ENCODE measurements at places on chromosomes 5 and 9.

- DNase-seq: no peak
Measured at GRCh38 chr5:122996091-122996490, 40.4 kb downstream of the PPIC start.

DNA sequence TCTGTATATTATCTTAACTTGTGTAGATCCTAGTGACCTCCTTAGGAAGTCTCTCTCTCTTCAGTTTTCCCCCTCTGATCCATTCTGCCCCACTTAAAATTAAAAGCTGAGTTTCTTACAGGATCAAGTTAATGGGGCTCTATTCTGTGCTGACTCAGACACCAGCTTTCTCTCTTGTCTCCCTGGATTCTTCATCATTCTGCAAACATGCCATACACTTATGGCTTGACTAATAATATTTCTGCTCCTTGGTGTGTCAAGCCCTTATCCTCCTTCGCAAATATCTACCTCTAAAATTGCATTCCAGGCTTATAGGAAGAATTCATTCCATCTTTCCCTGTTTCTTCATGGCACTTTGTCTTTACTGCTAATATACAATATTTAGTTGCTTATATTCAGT, 18.1 kb downstream of the LRRC70 start:
- no peak for DNase-seq

DNA sequence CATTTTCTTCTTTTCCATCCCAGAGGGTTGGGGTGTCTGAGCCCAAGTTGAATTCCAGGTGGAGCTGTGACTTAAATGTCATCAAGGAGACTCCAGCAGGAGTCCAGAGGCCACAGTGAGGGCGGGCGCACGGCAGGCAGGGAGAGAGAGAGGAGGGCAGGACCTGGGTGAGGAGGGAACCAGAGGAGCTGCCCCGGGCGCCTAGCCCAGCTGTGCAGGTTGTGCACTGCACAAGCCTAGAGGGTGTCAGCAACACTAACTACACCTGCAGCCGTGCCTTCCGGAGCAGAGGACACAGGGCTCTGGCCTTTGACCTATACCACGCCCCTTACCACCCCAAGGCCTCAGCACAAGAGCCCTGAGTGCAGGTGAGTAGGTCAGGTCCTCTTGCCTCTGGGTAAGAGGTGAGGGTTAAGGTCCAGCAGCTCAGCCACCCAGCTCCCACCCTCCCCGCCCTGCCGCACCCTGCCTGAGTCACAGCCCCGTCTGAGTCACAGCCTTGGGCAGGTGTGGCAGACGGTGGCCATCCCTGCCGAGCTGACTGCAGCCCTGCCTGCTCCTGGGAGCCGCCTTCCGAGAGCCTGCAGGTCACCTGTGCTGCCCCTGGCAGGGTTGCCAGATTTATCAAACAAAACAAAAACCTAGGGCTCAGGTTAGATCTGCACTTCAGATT, 6.4 kb upstream of the AGPAT2 start:
- peak; percentile 52 for DNase-seq

- DNase-seq: no peak
Measured at GRCh38 chr9:101586651-101587050, 8.1 kb downstream of the PPP3R2 start.

DNA sequence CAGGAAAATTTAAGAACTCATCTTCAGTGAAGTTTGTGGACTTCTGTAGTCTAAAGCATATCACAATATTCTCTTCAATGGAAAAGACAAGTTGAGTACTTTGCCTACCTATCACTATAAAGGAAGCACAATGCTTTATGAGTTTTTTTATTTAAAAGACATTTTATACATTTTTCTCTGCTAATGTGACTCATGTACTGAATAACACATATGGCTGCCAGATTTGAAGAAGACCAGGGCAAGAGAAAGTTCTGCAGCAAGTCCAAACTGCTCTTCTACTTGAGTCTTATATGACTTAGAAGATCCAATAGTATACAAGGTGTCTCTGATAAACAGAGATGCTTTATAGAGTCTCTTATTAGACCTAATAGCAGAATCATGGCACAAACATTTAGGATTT, 978.4 kb downstream of the TLE4 start:
- DNase-seq: peak; percentile 5

GRCh38 chr5:111439473-111440075, 72.8 kb downstream of the STARD4 start:
- DNase-seq: peak; percentile 43

- DNase-seq: no peak
Measured at GRCh38 chr5:171622010-171622409, 163.6 kb upstream of the SMIM23 start.

DNA sequence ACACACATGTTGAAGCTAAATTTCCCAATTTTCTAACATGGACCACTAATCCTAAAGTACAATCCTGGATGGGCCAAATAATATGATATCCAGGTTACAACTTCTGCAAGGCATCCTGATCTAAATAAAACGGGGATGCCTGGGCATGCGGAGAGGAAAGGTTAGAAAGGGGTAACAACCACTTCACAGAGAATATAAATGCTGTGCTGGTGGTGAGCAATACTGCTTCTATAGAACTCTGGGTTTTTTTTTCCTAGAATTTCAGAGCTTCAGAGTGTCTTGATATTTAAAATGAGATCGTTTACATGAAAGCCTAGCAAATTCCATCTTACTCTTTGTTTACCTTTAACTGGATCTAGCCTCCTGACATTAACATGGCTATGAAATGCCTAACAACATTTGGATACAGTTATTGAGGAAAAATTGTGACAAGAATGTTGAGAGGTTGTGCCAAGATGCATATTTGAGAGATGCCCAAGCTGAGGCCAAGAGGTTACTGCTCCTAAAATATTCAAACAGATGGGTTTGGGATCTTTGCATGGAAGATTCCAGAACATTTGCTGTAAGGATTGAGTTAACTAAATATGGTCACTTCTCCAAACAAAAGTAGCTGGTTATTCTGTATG, 22.4 kb downstream of the TNFAIP8 start:
- DNase-seq: no peak

GRCh38 chr5:79954620-79955019, 36.4 kb downstream of the MTX3 start:
- peak; percentile 5 for DNase-seq

DNA sequence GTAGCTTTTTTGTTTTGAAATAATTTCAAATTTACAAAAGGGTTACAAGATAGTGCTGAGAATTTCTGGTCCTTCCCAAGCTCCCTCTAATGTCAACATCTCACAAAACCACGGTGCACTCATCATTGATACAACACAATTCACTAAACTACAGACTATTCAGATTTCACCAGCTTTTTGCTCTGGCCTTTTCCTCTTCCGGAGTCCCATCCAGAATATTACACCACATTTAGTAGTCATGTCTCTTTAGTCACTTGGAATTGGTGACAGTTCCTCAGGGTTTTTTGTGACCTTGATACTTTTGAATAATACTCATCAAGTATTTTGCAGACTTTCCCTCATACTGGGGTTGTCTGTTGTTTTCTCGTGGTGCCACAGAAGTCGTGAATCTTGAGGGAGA, 484.0 kb downstream of the GADD45G start:
- no peak for DNase-seq

GRCh38 chr5:181223729-181224389, 778 bp downstream of the TRIM41 start:
- peak; percentile 57 for DNase-seq

DNA sequence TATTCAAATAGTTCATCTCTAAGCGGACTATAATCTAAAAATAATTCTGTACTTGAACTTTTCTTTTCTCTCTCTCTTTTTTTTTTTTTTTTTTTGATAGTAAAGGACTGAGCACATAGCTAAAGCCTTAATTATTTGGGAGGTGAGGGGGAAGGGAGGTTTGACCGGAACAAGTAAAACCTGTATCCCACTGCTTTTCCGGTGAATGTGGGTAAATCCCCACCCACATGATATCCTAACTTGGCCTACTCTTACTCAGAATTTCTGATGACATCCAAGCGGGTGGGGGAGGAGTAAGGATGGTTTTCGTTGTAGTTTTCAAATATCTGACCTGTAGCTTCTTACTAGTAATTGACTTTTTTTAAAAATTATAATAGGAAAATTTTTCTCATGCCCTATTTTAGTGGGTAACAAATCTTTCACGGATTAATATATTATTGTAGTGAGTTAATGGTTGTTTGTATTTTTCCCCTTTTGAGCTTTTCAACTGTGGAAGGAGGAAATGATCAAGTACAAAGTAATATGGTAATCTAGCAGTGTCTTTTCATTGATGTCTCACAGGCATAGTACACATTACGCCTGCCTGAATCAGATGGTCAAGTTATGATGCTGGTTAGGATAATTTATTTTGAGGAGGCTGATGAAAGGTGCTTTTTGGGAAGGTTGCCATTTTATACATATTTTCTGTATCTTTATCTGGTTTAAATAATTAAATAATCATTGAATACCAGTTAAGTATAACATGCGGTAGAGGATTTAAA, 2.2 kb upstream of the ELL2 start:
- no peak for DNase-seq
